PC-3 (cell line): ENCODE measurements at places on chromosomes 2 and 18. TPM values are rescaled to one million over a fixed set of nuclear protein-coding genes. Genes with fewer than 3 reads are reported as not detected.

Gene OR6B2
- not detected in 2 replicates for total RNA-seq

Gene SULT1C4
- not detected in 2 replicates for total RNA-seq

Gene ATP6V1B1
- not detected in 2 replicates for total RNA-seq

Gene NCOA1
- 7.5 and 8.2 TPM in 2 replicates for total RNA-seq

Gene SPIRE1
- total RNA-seq: 29.9 and 32.4 TPM in 2 replicates
